H9 (cell line): ENCODE measurements at places on chromosomes 16 and 17.

- DNase-seq, result peak; percentile 67
Observed at GRCh38 chr17:75288770-75289114, 491 bp downstream of the SLC25A19 start.

DNA sequence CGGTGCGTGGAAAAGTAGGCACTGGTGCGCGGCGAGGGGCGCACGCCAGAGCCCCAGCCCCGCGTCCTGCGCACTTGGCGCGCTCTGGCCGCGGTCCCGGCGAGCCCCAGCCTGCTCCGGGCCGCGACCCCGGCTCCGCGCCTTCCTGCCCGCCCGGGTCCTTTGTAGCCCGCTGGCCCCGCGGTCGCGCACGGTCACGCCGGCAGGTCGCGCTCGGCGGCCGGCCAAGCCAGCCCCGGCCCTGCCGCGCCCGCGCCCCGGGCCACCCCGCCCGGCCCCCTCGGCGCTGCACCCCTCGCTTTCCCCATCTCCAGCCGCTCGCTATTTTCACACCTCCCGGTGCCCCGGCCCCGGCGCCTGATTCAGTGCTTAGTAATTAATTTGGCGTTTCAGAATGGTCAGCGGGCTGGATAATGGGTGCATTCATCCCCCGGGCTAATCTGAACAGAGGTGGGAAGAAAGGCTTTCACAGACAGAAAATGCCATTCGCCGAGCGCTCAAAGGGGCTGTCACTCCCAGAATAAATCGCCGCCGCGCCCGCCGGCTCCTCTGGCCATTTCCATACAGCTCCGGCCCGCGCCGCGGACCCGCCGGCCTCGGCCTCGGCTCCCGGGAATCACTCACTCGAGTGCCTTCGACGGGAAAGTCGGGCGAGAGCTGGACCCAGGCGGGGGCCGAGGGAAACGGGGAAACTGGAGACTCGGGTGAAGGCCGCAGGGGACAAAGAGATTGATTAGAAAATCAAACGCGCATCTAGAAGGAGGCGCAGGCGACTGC, 17.8 kb upstream of the NTN1 start:
- peak; percentile 61 for DNase-seq

DNA sequence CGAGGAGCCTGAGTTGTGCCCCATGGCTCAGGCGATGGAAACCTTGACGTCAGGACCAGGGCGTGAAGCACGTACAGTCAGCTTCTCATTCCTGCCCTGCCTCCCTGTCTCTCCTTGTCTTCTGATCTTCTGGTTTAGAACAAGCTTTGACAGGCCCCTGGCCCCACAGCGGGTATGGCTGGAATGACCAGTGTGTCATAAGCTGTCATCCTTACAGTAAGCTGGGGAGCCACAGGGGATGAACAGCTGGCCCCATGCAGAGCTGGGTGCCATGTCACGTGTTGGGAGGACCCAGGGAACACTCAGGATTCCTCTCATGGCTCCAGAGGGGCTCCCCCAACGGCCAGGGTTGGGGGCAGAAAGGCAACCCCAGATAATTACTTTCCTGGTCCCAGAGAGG, 157.6 kb upstream of the PLCG2 start:
- no peak for DNase-seq

- no peak for DNase-seq
Observed at GRCh38 chr16:10624527-10624926, 44.1 kb upstream of the EMP2 start.

DNA sequence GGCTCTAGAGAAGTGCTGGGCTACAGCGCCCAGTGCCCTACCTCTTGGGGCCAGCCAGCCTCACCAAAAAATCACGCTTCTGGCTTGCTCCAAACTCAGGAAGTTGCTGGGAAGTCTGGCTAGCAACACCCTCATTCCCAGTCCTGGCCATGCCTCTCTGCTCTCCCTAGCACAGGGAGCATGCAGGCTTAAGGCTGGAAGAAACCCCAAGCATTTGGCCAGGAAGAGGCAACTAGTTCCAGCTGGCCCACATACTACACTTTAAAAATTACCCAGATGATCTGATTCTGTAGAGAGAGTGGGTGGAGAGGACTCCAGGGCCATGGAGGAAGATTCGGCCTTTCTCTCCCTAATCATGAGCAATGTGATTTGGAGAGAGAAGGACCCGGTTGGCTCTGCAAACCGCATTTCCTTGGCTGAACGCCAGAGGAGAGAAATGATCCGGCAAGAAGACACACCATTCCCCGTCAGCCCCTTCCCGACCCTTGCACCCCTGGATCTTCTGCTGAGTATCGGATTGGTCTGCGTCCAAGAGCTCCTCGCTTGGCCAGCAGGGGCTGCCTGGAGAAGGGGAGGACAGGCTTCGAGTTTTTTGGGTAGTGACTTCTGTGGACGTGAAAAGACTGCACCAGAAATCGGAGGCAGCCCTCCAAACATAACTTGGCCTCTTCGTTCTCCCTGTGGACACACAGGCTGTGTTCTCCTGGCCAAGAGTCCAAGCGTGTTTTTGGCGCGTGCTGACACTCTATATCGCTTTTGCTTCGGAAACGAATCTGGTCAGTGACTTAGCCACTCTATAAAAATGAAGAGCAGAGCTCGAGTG, 406.3 kb downstream of the WWOX start:
- DNase-seq, result peak; percentile 53

GRCh38 chr17:73924909-73925186, 278.6 kb upstream of the RPL38 start:
- DNase-seq, result no peak

DNA sequence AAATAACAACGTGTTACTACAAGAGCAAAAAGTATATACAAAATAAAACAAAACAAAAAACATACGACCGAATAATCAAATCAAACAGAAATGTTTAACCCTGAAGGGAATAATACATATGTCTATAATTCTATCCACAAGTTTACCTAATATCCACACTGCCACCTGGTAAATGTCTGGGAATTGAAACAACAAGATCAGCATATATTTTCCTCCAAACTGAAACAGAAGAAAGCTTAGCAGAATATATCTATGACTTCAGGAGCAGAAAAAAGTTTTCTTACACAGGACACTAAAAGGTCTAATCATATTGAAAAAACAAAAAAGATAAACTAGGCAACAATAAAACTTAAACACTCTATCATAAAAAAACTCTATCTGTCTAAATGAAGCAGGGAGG, 404.0 kb downstream of the CDH11 start:
- DNase-seq, result no peak

GRCh38 chr17:31702041-31702440, 157.0 kb downstream of the COPRS start:
- DNase-seq, result no peak

DNA sequence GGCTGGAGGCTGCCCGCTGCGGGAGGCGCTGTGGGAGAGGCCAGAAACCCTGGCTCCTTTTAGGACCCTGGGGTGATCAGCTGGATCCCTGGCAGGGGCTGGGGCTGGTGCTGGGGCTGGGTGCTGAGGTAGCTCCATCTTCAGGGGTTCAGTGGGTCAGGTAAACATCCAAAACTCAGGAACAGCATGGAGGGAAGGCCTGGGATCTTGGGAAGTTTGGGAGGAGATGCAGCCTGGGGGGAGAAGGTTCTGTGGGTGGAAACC, 21.0 kb downstream of the ADGRG5 start:
- DNase-seq, result no peak

GRCh38 chr17:17347956-17348871, 45.0 kb downstream of the NT5M start:
- no peak for DNase-seq

- DNase-seq, result peak; percentile 45
Observed at GRCh38 chr16:70735141-70735979, 49.5 kb upstream of the MTSS2 start.

DNA sequence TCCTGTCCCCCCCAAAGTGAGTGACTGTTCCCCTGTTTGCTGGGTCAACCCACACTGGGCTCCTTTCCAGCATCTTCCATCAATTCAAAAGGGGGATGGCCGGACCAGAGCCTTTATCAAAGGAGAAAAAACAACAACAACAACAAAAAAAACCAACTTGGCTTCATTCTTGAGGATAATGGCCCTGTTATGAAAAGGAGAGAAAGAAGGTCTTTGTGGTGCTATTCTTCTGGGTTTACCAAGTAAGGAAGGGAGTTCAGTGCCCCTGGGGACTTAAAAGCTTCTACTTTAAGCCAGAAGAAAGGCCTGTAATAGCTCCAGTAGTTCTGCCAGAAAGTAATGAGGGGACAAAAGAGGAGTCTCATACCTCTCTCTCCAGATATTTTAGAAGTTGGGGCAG, 71.5 kb downstream of the RGS9 start:
- DNase-seq, result no peak

DNA sequence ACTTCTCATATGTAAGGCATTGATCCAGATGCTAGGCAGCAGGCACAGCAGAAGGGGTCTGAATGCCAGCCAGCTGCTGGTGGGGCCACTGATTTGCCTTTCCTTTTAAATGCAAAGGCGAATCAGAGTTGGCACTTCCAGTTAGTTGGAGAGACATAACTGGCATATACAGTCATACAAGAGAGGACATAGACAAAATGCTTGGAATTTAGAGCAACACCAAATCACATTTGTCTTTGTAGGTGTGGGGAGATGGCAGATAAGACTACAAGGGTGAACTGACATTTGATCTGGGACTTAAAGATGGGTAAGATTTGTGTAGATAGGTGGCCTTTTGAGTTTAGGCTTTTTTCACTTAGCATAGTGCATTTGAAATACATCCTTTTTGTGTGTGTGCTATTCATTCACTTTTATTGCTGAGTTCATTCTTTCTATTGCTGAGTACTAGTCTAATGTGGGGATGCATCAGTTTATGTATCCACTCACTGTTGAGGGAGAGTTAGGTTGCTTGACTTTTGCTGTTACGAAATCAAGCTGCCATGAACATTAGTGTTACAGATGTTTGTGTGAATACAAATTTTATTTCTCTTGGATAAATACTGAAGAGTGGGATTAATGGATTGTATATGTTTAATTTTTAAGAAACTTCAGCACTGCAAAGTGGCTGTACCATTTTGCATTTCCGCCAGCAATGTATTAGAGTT, 74.1 kb downstream of the SPECC1 start:
- no peak for DNase-seq

DNA sequence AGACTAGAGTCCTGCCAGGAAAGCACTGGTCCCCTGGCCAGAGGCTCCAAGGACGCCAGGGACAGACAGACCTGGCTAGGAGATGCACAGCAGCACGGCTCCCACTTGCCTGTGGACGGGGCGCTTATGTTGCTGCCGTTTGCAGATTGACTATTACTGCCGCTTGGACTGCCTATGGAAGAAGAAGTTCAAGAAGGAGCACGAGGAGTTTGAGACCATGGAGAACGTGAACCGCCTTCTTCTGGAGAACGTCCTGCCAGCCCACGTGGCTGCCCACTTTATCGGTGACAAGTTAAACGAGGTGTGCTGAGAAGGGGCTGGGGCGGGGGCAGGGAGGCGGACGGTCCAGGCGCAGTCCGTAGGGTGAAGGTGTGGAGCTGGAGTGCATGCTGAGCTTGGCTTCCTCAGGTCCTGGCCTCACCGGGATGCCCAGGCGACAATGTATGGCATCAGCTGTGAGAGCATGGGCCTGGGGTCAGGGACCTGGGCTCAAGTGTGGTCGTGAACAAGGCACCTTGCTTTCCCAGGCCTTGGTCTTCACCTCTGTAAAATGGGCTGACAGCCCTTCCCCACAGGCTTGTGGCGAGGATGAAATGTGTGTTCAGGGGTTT, 45.6 kb downstream of the ADCY7 start:
- DNase-seq, result no peak

DNA sequence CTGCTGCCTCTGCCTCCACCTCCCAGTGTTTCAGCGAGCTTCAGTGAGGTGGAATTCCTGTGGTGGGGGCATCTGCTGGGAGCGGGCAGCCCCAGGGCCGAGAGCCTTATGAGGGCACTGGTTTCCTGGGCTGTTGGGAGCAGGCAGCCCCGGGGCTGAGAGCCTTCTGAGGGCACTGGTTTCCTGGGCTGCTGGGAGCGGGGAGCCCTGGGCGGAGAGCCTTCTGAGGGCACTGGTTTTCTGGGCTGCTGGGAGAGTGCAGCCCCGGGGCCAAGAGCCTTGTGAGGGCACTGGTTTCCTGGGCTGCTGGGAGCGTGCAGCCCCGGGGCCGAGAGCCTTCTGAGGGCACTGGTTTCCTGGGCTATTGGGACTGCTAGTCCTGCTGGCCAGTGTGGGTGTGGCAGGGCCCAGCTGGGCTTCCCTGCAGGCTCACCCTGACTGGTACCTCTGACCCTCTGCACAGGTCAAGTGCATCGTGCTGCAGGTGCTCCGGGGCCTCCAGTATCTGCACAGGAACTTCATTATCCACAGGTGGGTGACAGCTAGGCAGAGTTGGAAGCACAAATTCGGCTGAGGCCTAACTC, 5.6 kb downstream of the CDK10 start:
- DNase-seq, result no peak

DNA sequence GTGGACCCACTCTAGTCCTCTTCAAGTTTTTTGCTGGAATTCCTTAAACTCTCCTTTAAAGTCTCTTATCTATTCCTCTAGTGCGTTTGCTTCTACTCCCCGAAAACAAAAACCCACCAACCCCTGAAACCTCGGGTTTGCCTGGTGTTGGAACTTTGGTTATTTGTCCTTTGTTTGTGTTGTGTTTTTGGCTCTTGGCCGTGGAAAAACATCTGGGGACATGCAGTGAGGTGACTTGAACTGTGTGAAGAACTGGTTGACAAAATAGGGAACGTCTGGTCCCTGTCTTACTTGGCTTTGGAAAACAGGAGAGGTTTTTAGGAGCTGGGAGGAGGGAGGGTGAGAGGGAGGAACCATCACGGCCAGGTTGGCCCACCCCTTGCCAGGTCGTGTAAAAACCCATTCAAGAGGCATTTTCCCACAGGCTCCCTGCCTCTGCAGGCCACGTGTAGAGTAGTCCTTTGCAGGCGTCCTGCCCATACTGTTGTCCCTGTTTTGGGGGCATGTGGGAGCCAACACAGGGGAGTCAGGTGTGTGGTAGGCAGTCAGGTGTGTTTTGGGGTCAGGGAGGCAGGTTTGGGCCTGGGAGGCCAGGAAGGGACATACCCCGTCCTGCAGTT, 169.3 kb downstream of the RAB11FIP4 start:
- no peak for DNase-seq

GRCh38 chr16:85947230-85948137, 48.5 kb downstream of the IRF8 start:
- DNase-seq, result no peak

GRCh38 chr16:84967828-84968227, 43.5 kb downstream of the ZDHHC7 start:
- DNase-seq, result no peak
